ENCODE measurements at places on chromosomes 3 and 15. TPM values are rescaled to one million over a fixed set of nuclear protein-coding genes. Genes with fewer than 3 reads are reported as not detected.

GRCh38 chr3:161337311-161337710 lies 34.0 kb downstream of the SPTSSB start:
- no peaks in the 10 kb centered on the region for H3K36me3 ChIP-seq
- H3K27ac ChIP-seq: no peak overlapping the region
- no peak overlapping the region for H3K4me3 ChIP-seq
- H3K4me1 ChIP-seq: peaks cover 5% of the 10 kb centered on the region
- no peak for DNase-seq

- H3K27me3 ChIP-seq: no peaks in the 10 kb centered on the region
- DNase-seq: no peak
- H3K4me3 ChIP-seq: no peak overlapping the region
- peaks cover 27% of the 10 kb centered on the region for H3K4me1 ChIP-seq
- H3K27ac ChIP-seq: peak overlapping the region; percentile 100
Observed at GRCh38 chr3:150764967-150765366, 2.0 kb upstream of the SIAH2 start.

GRCh38 chr3:143538577-143538981 lies 309.7 kb downstream of the SLC9A9 start:
- no peak for DNase-seq
- no peaks in the 10 kb centered on the region for H3K36me3 ChIP-seq
- no peaks in the 10 kb centered on the region for H3K27me3 ChIP-seq
- peaks cover 48% of the 10 kb centered on the region for H3K4me1 ChIP-seq

COL8A1 gene
- 3,403 TPM for total RNA-seq

- H3K4me3 ChIP-seq: no peak overlapping the region
- H3K27ac ChIP-seq: no peak overlapping the region
- H3K36me3 ChIP-seq: peaks cover 2% of the 10 kb centered on the region
- peaks cover 96% of the 10 kb centered on the region for H3K27me3 ChIP-seq
- DNase-seq: no peak
Observed at GRCh38 chr3:137766041-137766875, 2.1 kb downstream of the SOX14 start.

- no peak for DNase-seq
- H3K27ac ChIP-seq: no peak overlapping the region
- no peak overlapping the region for H3K4me3 ChIP-seq
- peaks cover 4% of the 10 kb centered on the region for H3K4me1 ChIP-seq
- H3K36me3 ChIP-seq: no peaks in the 10 kb centered on the region
Observed at GRCh38 chr3:32913790-32914446, 37.5 kb upstream of the CCR4 start.

- no peak overlapping the region for H3K4me3 ChIP-seq
- H3K27ac ChIP-seq: no peak overlapping the region
- peaks cover 51% of the 10 kb centered on the region for H3K27me3 ChIP-seq
Observed at GRCh38 chr3:70620367-70620766, 307.9 kb upstream of the MDFIC2 start.

ITPKA gene
- not detected for total RNA-seq
